ENCODE measurements at places on chromosomes 12 and 14.

GRCh38 chr12:123267991-123268843 is 3.4 kb downstream of the CDK2AP1 start:
- no peak for DNase-seq

GRCh38 chr12:5038781-5039311 is 4.8 kb upstream of the KCNA5 start:
- no peak for DNase-seq

- DNase-seq = no peak
These were observed 58.1 kb upstream of the RMST start for GRCh38 chr12:97404543-97404942.

GRCh38 chr12:6613015-6613775 is 6.0 kb upstream of the CHD4 start:
- no peak for DNase-seq

DNA sequence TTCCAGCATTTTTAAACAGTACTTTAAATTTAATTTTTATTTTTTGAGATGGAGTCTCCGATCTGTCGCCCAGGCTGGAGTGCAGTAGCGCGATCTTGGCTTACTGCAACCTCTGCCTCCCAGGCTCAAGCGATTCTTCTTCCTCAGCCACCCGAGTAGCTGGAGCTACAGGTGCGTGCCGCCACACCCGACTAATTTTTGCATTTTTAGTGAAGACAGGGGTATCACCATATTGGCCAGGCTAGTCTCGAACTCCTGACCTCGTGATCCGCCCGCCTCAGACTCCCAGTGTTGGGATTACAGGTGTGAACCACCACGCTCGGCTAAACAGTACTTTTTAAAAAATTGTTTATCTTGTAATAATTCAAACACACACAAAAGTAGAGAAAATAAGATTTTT is 4.2 kb upstream of the FOXJ2 start:
- no peak for DNase-seq

GRCh38 chr12:94670075-94670474 is 19.7 kb upstream of the TMCC3 start:
- DNase-seq = no peak

DNA sequence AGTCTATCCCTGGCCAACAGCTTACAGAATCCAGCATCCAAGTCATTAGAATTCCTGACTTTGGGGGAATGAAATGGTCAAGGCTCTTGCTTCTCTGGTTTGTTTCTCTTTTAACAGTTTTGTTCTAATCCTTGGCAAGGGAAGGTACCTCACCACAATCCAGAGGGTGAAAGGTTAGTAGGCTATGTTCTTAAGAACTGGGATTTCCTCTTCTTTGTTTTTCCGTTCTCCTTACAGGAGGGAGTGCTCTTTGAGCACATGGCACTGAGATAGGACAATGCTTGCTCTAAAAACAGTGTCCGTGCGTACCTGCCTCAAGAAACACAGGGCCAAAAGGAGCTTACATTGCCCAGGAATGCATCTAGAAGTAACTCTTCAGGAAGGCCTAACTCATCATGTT is 156.6 kb downstream of the GCH1 start:
- no peak for DNase-seq

DNA sequence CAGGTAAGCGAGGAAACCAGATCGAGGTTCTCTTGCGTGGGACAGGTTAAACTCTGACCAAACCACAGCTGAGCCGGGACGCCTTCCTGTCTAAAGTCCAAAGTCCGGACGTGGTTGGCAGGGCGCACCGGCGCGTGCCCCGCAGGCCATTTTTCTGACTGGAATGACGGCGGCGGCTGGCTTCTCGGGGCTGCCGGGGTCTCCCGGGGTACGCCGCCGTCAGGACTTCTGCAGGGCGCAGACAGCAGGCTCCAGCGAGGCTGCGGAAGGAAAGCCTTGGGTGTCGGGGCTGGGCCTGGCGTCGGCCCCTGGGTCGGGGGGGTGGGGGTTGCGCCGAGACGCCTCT is 32.8 kb downstream of the MIA2 start:
- peak; percentile 12 for DNase-seq

- no peak for DNase-seq
These were observed 167.1 kb downstream of the PIWIL1 start for GRCh38 chr12:130504840-130505175.

GRCh38 chr12:65643171-65643570 is 181.1 kb upstream of the HMGA2 start:
- no peak for DNase-seq

DNA sequence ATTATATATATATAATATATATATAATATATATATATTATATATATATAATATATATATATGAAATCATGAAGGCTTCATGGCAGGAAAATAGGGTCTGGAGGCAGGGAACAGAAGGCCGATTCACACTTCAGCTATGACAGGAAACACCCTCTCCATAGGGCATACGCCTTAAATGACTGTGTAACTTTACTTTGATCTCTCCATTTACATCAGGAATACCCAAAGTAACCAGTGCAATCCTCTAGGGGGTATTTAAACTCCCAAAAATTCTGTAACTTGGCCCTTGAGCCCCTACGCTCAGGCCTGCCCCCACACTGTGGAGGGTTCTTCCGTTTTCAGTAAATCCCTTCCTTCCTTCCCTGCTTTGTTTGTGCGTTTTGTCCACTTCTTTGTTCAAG is 40.4 kb upstream of the PPP2R5C start:
- no peak for DNase-seq

- no peak for DNase-seq
These were observed 218.9 kb downstream of the MED13L start for GRCh38 chr12:116058574-116058973.

GRCh38 chr12:68175557-68176061 is 16.1 kb upstream of the IFNG start:
- DNase-seq = peak; percentile 64

GRCh38 chr12:75959506-75959905 is 72.1 kb downstream of the PHLDA1 start:
- DNase-seq = no peak

DNA sequence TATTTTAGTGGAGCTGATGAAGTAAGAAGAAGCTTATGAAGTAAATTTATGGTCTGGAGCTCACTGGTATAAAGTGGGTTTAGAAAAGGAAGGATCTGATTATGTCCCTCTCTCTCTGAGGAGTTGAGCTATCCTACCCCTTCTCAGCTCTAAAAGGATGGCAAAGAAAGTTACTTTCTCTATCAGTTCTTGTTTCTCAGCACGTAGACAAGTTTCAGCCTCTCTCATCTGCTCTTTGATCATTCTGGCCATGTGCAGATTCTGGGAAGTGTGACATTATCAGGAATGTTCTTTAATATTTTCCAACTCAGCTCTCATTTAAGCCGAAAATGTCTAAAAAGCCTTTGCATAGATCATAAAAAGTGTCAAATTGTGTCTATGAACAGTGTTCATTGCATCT is 5.8 kb upstream of the EGLN3 start:
- DNase-seq = no peak

DNA sequence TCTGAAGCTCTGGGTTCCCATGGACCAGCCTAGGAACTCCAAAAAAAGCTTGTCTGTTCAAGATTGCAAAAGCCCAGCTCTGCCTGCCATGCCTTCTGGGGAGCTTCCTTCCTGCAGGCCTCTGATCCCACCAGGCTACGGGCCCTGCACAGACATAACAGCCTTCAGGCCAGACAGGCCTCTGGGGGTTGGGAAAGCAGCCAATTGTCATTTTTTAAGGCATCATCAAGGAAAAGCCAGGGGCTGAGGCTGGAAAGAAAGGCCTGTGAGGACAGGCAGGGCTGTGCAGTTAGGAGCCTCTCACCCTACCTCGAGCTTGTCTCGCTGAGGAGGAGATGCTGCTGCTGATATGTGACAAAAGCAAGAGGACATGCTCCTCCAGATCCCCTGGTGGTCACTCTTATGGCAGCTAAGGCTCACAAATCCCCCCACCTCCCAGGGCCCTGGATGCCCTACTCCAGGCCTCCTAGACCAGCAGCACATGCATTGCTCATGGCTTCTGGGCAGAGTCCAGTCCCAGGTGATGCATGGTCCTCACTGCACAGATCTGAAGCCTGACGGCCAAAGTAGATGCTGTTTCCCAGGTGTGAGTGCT is 2.9 kb downstream of the TMEM229B start:
- no peak for DNase-seq

DNA sequence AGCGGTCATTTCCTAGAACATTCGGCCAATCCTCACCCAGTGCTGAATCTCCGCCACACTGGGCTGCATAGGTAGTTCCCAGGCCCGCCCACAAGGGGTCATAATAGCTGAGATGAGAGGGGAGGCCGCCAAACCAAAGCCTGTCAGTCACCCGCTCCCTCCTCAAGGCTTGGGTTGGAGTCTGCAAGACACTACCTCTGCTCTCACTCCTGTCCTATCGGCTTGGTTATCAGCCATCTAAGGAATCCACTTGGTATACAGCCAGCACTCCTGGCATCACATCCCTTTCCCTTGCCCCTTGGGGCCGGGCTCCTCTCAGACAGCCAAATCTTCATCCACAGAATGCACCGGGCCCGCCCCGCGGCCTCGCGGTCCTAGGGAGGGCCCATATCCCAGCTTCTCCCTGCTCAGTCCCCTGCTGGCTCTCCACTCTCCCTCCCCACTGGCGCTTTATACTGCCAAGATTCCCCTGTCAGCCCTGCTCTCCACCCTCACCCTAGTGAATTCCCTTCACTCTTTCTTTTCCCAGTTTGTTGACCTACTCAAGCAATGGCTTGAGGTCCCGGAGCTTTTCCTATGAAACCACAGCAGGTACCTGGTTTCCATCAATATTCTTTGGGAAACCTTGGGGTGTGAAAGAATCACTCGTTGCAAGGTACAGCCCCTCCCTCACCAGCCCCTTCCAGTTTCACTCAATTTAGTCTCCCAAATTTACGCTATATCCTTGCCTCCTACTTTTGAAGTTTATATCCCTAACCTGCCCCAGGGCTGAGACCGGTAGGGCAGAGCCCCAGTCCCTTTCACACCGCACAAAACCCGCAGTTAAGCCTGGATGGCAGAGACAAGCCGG is 1.4 kb downstream of the IFFO1 start:
- peak; percentile 64 for DNase-seq

DNA sequence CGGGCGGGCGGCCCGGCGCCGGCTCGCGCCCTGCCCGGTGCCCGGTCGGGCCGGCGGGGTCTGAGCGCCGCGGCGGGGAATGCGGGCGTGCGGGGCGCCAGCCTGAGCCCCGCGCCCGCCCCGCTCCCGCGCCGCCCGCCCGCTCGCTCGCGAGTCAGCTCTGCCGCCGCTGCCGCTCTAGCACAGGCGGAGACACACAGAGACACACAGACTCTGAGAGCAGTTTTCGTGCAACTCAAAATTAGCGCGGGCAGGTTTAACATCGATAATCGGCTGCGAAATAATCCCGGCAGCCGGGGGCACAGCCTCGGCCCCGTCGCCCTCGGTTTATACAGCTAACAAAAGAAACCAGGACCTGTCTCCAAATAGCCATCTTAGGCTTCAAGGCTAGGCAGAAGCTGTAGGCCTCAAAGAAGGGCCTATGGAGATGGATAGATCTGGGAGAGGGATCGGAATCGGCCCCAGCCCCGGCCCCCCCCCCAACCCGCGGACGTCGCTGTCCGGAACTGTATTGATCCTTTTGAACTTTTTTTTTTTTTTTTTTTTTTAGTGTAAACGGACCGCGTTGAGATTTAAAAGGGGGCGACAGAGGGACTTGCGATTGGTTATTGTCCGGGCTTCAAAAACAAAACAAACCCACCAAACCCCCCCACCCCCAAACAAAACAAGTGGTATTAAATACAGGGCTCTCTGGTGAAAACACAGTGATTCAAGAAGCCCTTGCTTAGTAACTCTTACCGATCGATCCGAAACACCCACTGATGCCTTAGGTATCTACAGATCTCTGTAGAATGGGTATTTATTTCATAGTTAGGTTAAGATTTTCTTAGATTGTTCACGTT is 1.1 kb downstream of the ARID2 start:
- no peak for DNase-seq

DNA sequence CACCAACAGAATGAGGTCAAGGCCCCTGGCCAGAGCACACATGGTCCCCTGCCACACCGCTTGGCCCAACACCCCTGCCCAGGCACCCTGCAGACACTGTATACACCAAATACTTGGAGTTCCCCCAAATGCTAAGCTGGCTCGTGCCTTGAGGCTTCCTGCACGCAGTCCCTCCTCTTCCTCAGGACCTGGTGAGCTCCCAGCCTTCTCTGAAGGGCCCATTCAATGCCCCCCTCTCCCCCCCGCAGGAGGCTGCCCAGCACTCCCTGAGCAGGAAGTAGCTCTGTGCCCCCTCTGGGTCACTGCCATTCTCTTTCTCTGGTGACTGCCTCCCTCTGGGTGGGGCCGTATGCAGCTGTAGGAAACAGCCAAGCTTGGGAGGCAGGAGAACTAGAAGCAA is 75.3 kb downstream of the ITPK1 start:
- DNase-seq = no peak

- DNase-seq = no peak
These were observed 530.1 kb downstream of the NRXN3 start for GRCh38 chr14:78700236-78700635.

- peak; percentile 6 for DNase-seq
These were observed 700 bp downstream of the SLC35E3 start for GRCh38 chr12:68746572-68747180.

- no peak for DNase-seq
These were observed 349.5 kb upstream of the RGS6 start for GRCh38 chr14:71582705-71583104.

- no peak for DNase-seq
These were observed 79.2 kb downstream of the RASSF8 start for GRCh38 chr12:26037615-26038220.

DNA sequence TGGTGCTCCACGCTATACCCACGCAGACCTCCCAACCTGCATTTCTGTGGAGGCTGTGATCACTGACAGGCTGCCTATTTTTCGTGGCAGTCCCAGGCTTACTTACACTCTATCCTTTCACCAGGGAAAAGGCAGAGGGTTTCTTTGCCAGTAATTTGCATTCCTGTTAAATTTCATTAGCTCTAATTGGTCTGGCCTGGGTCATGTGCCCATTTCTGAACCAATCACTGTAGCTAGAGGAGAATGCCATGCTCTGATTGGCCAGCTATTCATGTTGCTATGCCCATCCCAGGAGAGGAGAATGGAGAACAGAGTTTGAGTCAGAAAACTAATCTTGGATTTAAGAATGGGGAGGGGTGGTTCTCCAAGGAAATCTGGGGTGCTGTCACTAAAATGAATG is 43.2 kb upstream of the TUNAR start:
- no peak for DNase-seq

- no peak for DNase-seq
These were observed 25.0 kb upstream of the POLR3B start for GRCh38 chr12:106332536-106332935.

GRCh38 chr12:50723865-50724264 is 40.0 kb upstream of the ATF1 start:
- no peak for DNase-seq

DNA sequence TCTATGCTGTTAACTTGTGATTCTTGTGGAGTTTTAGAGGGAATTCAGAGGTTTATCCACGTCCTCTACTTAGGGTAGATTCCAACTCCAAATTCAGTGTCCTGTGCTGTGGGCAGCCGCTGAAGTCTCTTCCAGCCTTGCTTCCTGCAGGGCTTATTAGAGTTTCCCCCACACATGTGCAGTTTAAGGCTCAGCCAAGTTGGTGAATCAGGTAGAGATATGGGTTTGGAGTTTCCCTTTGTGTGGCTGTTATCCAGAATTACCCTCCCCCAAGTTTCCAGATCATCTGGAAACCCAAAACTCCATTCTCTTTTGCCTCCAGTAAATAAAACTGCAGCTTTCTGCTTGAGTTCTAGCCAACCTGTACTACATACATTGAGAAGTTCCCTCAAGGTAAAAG is 853.7 kb downstream of the GALC start:
- no peak for DNase-seq

All from stimulated activated CD8-positive, alpha-beta memory T cell treated with anti-CD3 and anti-CD28 coated beads, Interleukin-15, amount 100 ng/mL, for 48 hours (primary cell).